Fibroblast of villous mesenchyme (primary cell): ENCODE measurements at places on chromosomes 4 and X. TPM values are rescaled to one million over a fixed set of nuclear protein-coding genes. Genes with fewer than 3 reads are reported as not detected.

GPRASP1 gene
- total RNA-seq, result 2.6 and 2.9 TPM in 2 replicates

- peak; percentile 33 for DNase-seq
Observed at GRCh38 chr4:7155590-7156071, 36.7 kb upstream of the SORCS2 start.

DNA sequence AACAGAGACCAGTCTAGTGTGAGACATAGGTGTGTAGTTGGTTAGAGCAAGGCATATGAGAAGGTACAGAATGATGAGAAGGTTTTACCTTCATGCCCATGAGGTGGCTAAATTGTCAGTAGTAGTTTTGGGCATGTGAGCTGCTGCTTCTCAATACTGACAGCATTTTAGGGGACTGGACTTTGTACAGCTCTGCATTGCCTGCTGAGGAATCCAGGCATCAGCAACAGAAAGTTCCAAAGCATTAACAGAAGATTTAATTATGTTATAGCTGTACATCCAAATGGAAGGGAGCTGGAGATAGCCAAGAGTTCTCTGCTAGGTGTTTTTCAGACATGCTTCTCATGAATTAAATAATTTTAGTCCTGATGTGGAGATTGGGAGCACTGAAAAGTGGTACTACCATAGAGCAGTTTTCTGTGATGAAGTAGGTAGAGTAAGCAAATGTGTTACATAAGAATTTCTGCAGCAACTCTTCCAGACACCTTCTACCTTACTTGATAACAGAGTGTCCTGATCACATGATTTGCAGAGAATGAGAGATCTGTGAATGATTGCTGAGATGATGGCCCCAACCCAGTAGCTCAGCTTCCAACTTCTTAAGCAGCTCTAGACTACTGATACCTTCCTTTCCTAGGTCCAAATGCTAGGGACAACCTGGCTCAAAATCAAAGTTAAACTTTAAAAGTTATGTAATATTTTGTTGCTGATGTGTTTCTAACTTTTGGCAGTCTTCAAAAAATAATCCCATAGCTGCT is 30.4 kb downstream of the FNIP2 start:
- no peak for DNase-seq

TBC1D1 gene
- 101 and 112 TPM in 2 replicates for total RNA-seq

HMGB3 gene
- total RNA-seq, result 13.9 and 14.7 TPM in 2 replicates
